T-helper 17 cell (primary cell): ENCODE measurements at places on chromosomes 5 and 9. TPM values are rescaled to one million over a fixed set of nuclear protein-coding genes. Genes with fewer than 3 reads are reported as not detected.
A peak's percentile ranks its signal among the peaks of the same experiment; 100 is the strongest.

- DNase-seq, result no peak
Observed at GRCh38 chr5:112127861-112128260, 291.2 kb downstream of the EPB41L4A start.

- DNase-seq, result no peak
Observed at GRCh38 chr5:89712134-89712700, 697.3 kb downstream of the CETN3 start.

GRCh38 chr9:7899753-7900152 is 100.2 kb upstream of the DMAC1 start:
- DNase-seq, result no peak

DNA sequence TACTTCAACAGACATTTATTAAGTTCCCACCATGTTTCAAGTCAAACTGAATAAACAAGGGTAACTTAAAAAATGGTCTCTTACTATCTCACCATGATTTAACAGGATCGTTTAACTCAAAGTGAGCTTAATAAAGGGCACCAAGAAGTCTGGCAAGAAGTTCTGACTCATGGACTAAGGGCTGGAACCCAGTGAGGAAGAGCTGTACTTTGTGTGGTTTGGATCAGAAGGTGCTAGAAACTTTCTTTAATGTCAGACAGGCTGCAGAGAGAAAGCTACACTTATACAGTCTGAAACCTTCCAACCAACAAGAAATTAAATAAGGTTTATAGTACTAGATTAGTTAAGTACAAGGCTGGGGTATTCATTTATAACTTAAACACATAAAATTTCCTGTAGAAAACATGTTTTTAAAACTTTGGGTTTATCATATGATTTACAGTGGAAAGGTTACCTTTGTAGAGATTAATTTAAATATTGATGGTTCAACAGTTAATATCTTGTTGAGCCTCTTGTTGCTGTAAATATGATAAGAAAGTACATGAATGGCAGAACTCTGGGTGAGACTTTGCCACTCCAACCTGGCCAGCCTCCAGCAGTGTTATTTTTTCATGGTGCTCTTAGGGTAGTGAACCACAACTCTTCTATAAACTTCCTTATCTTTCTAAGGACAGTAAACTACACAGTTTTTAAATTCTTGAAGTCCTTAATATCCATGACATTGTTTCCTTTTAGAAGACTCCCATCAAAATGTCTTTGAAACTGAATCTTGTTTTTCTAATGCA is 162.8 kb downstream of the MAN2A1 start:
- DNase-seq, result no peak

GRCh38 chr5:154403234-154403633 is 42.6 kb upstream of the SAP30L start:
- no peak for DNase-seq

- DNase-seq, result no peak
Observed at GRCh38 chr9:135095470-135096407, 8.3 kb downstream of the OLFM1 start.

- peak; percentile 15 for DNase-seq
Observed at GRCh38 chr5:149581192-149581861, at the start of gene ARHGEF37. TSS of gene ARHGEF37 (plus strand) at chr5:149581498. CDS start at chr5:149597770, 16,272 bp downstream.

GRCh38 chr9:115786321-115786720 is 367.3 kb upstream of the PAPPA start:
- no peak for DNase-seq

The GDF9 gene
- total RNA-seq, result 0.94 TPM

The SVEP1 gene
- 0.17 TPM for total RNA-seq

The PCDHA1 gene
- not detected for total RNA-seq
